Thyroid gland (tissue), 4 donors: ENCODE measurements at places on chromosomes 2 and 18.

- no peak for DNase-seq
Measured at GRCh38 chr2:106863387-106863786, 22.6 kb downstream of the ST6GAL2 start.

- DNase-seq: no peak
Measured at GRCh38 chr2:101265893-101266499, 13.3 kb downstream of the CNOT11 start.

DNA sequence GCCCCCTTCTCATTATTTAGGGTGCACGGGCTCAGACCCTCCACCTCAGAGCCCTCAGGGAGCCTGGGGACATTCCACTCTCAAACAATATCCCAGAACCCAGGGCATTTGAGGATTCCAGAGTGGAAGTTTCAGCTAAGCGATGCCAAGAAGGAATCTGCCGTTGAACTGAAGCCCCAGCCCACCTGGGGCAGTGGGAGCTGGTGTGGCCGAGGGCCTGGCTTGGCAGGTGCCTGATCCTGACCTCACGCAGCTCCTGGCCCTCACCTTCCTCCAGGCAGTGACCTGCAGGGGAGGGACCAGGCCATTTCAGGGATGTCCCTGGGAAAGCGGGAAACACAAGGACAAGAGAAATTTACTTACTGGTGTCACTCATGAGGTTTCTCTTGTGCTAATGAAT is 58.2 kb downstream of the ACKR3 start:
- DNase-seq: no peak

GRCh38 chr2:108573061-108573460 is 38.8 kb downstream of the LIMS1 start:
- DNase-seq: no peak

- peak; percentile 30 for DNase-seq
Measured at GRCh38 chr2:61220768-61221167, 58.8 kb downstream of the C2orf74 start.
